ENCODE measurements at places on chromosomes 16 and 17. TPM values are rescaled to one million over a fixed set of nuclear protein-coding genes. Genes with fewer than 3 reads are reported as not detected.

Gene NOD2
- total RNA-seq: not detected

Gene RNF112
- total RNA-seq: 0.86 TPM

Gene AOC2
- 1.2 TPM for total RNA-seq

Gene RHBDL3
- 2.5 TPM for total RNA-seq

Gene MYOCD
- total RNA-seq: 0.04 TPM

Gene KRTAP9-8
- not detected for total RNA-seq

Gene PSMD7
- 127 TPM for total RNA-seq

Gene ACAP1
- total RNA-seq: 2.7 TPM

Gene HS3ST2
- total RNA-seq: not detected

Gene GABARAPL2
- 88.2 TPM for total RNA-seq

Gene TNFRSF17
- total RNA-seq: not detected

Gene PDILT
- not detected for total RNA-seq

Gene NT5M
- 4.1 TPM for total RNA-seq

Gene TADA2A
- 30.7 TPM for total RNA-seq

Gene EPOP
- 8.0 TPM for total RNA-seq

Gene TIMP2
- total RNA-seq: 19.8 TPM

Gene CHD3
- total RNA-seq: 28.0 TPM

Gene DNAAF1
- total RNA-seq: 0.11 TPM

Gene GLP2R
- total RNA-seq: not detected

Gene CACNG1
- total RNA-seq: not detected

Gene MYH3
- total RNA-seq: 0.36 TPM

Gene CES5A
- total RNA-seq: not detected

Gene GNAO1
- 1.9 TPM for total RNA-seq

Gene VAT1L
- 43.8 TPM for total RNA-seq

Gene SLC6A2
- not detected for total RNA-seq

Gene DHX40
- 108 TPM for total RNA-seq

Gene TEKT1
- not detected for total RNA-seq

Gene ATP2C2
- 0.71 TPM for total RNA-seq

Gene CDH5
- not detected for total RNA-seq

Gene KCNJ2
- 0.62 TPM for total RNA-seq

Gene COX4I1
- total RNA-seq: 308 TPM

Gene SAP30BP
- 72.9 TPM for total RNA-seq

Gene UBE2Z
- total RNA-seq: 45.5 TPM

Gene PLXDC1
- total RNA-seq: 2.5 TPM

Gene CEP295NL
- 0.39 TPM for total RNA-seq

Gene OR1A1
- not detected for total RNA-seq

Gene CHST5
- not detected for total RNA-seq

Gene NPIPB8
- total RNA-seq: not detected
